ENCODE measurements at places on chromosomes 7 and 10.

GRCh38 chr7:4712281-4713182, 30.4 kb downstream of the FOXK1 start:
- no peak for DNase-seq

GRCh38 chr7:47574482-47575329, 7.2 kb downstream of the TNS3 start:
- DNase-seq: peak; percentile 11

- no peak for DNase-seq
Observed at GRCh38 chr10:132102717-132103110, 37.0 kb downstream of the JAKMIP3 start.

DNA sequence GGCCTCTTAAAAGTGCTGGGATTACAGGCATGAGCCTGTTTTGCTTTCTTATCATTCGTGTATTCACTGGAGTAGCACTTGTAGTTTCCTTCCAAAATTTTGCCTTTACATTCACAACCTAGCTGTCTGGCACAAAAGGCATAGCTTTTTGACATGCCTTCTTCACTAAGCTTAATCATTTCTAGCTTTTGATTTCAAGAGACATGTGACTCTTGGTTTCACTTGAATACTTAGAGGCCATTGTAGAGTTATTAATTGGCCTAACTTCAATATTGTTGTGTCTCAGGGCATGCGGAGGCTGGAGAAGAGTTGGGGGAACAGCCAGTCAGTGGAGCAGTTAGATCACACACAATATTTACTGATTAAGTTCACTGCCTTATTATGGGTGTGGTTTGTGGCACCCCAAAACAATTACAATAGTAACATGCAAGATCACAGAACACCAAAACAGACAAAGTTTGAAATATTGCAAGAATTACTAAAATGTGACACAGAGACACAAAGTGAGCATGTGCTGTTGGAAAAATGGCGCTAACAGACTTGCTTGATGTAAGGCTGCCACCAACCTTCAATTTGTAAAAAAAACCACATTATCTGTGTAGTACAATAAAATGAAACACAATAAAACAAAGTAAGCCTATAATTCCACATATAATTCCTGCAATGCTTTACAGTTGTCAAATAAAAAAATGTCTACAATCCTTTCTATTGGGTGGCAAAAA, 43.1 kb downstream of the BRAF start:
- no peak for DNase-seq

DNA sequence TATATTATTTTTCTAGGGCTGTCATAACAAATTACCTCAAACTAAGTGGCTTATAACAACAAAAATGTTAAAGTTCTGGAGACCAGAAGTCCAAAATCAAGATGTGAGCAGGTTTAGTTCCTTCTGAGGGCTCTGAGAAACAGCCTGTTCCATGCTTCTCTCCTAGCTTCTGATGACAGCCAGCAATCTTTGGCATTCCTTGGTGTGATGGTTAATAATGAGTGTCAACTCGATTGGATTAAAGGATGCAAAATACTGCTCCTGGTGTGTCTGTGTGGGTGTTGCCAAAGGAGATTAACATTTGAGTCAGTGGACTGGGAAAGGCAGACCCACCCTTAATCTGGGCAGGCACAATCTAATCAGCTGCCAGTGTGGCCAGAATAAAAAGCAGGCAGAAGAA, 26.3 kb upstream of the TNKS2 start:
- no peak for DNase-seq

DNA sequence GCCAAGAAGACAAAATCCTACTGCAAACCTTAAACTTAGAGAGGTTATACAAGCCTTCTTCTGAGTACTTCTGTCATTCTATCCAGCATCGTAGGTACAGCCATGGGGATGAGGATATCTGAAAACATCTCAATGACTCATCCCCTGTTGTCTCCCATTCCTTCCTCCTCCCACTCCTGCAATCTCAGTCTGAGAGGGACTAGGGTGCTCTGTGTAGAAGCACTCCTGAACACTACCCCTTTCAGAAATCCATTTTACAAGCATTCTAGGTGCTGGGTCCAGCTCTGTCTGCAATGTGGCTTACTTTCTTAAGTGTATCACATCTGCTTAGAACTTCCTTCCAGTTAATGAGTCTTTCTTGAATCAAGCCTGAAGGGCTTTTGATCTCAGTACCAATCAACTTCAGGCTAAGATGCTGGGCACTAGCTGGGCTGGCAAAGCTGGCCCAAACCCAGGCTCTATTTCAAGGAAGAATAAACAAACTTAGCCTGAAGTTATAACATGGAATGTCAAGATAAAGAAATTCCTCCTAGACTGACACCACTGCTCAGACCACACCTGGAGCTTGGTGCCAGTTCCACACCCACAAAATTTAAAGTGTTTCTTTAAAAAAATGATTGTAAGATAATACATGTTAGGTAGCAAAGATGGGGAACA, 270.3 kb upstream of the AOAH start:
- no peak for DNase-seq

DNA sequence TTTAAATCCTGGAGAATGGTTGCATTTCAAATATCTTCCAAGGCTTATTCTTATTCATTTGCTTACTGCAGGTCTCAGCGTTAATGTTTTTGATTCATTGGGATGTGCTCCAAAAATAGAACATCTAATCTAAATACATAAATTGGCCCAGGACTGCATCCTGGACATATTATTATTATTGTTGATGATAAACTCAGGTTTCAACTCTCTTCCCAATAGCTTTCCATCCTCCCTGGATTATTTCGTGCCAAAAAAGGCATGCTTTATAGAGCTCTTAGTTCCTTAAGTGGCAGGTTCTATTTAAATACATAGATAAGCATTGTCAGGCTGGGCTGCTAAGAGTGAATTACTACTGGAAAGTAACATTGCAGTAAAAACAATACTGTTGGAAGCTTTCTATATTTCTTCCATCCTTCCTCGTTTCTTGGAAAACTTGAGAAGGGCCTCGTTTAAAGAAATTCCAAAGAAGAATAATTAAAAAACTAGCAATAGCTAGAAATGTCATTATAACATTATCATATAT, 14.7 kb upstream of the PRKAR2B start:
- DNase-seq: no peak

DNA sequence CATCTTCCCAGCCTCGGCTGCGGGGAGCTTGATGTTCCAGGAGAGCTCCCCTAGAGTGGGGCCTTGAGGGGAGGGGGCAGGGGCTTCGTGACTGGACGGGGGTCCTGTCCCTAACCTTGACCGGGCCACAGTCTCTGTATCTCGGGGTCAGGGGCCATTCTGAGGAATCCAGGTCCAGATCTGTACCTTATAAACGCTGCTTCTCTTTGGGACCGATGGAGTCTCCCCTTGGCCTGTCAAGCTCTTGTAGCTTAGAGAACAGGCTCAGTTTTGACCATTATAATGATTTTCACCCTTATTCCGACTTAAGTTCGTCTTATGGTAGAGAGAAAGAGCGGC, 831 bp downstream of the ZKSCAN5 start:
- no peak for DNase-seq

- DNase-seq: no peak
Observed at GRCh38 chr7:94654783-94655125, 1.2 kb downstream of the SGCE start.

DNA sequence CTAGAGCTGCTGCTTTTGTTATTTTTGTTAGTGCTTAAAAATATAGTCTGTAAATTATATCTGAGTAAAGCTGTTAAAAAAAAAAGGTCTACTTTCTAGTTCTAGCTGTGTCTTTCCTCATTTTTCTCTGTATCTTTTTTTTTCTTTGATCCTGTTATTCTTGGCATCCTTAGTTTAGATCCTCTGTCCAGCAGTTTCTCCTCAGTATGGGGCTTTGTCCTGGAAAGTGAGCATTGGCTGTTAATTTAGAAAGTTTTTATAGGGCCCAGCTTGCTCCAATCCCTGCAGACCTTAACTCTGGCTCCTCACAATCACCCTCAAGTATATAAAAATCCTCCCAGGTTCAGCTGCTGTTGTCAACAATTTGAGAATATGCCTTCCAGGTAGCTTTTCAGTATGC, 23.5 kb downstream of the DDX50 start:
- no peak for DNase-seq

- DNase-seq: no peak
Observed at GRCh38 chr7:8411103-8411502, 22.3 kb upstream of the NXPH1 start.

GRCh38 chr7:101418694-101419093, 56.0 kb downstream of the COL26A1 start:
- DNase-seq: no peak

DNA sequence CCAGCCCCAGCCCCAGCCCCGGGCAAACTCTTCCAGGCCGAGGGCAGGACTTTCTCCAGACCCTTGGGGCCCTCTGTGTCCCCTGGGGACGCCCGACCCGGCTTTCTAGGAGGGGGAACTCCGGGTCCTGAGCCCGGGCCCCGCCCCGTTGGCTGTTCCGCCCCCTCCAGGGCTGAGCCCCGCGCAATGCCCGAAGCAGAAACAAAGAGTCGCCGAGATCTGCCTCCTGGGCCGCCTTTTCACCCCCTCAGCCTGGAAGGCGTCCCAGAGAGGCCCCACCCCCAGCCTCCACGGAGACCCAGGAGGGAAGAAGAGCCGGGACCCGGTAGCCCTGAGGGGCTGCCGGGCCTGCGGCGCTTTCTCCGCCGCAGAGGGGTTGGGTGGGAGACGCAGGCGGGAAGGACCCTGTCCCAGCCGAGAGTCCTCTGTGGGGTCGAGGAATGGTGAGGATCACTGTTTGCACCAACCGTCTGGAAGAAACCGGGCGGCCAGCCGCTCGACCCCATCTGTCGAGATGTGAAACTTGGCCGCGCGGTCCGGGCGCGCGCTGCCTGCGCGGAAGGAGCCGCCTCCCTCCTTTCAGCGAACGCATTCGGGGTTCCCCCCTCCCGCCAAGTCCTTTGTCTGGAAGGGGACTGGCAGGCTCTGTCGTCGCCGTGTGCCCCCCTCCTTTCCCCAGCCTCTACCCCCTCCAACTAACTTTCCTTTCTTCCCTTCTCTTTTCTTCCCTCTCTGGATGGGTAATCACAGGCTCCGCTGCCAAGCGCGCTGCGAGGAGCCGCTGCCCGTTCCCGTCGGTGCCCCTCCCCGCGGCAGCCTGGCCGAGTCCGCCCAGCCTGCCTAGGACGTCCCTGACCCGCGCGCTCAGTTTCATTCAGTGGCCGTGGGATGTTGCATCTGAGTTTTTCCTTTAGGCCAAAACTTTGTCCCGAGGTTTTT, 10.2 kb downstream of the EN2 start:
- no peak for DNase-seq

DNA sequence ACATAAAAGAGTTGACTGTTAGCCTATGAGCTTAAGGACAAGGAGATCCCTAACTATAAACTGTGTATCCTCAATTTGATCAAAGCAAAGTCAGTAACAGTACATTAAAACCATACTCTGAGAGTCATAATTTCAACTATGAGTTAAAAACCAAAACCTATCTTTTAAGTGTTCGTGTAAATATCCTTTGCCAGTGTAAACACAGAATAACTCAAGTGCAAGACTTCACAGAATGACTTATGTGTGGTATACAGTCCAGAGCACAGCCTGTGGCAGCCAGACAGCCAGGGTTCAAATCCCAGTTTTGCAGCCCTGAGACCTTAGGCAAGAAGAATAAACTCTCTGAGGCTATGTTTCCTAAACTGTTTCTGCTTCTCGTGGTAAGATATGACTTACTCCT, 30.3 kb upstream of the NEBL start:
- DNase-seq: no peak

GRCh38 chr10:43985941-43986340, 337.3 kb upstream of the ZNF32 start:
- no peak for DNase-seq

- DNase-seq: no peak
Observed at GRCh38 chr10:47065903-47066302, 154.7 kb downstream of the PTPN20 start.

DNA sequence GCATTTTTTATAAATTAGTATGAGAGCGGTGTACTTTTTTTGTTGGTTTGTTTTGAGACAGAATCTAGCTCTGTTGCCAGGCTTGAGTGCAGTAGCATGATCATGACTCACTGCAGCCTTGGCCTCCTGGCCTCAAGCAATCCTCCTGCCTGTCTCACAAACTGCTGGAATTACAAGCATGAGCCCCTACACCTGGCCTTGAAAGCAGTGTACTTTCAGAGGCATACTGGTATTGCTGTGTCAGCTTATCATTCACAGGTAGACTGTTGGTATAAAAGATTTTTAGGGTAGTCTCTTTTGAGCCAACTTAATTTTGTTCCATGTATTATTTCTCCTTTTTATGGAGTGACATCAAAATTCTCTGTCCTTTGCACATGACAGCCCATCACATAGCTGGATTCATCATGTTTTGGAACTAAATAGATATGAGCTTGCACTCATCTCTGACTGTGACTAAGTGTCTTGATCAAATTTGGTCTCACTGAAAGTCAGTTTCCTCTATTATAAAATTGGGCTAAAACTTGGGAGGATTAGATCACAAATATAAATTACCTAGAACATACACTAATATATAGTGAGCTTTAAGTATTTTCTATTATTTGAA, 12.4 kb downstream of the GNAT3 start:
- DNase-seq: no peak

- no peak for DNase-seq
Observed at GRCh38 chr7:92982928-92983327, 134.9 kb downstream of the SAMD9 start.

DNA sequence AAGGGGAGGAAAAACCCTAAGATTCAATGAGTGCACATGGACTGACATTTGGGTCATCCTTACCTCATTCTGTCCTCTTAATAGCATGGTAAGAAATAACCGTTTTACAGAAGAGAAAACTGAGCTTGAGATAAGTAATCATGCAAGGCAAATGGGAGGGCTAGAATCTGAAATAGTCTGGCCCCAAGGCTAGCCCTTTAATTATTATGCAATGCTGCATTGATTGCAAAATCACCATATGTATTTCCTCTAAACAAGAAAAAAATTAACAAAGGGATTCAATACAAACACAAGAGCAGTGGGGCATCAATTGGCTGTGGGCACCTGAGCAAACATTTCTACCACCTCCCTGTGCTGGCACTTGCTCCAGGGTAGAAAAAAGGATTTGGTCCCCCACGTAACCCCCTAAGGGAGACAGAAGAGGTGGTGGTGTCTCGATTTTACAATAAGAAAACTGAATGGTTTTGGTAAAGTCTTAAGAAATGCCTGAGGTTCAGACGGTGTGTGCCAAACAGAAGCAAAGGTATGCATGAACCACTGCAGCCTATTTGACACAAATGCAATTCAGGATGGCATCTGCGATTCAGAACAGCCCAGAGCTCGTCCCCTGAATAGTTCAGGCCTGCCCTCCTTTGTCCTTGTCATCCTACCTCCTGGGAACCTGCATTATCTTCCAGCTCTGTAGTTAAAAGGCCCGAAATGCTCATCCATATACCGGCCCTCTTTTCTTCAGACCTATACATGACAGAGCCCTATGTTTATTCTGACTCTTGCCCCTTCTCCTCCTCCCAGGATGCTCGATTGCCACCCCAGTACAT, 23.6 kb downstream of the PIP4K2A start:
- DNase-seq: no peak

- DNase-seq: no peak
Observed at GRCh38 chr7:45456105-45456504, 118.1 kb upstream of the ADCY1 start.

- DNase-seq: no peak
Observed at GRCh38 chr7:72017756-72018155, 394.4 kb downstream of the CALN1 start.

Data from CD4-positive, alpha-beta T cell treated with Interleukin-12 subunit alpha and Interleukin-12 subunit beta, for 1 hour (primary cell).